Kidney (tissue), 22 donors: ENCODE measurements at places on chromosomes 7 and 10. TPM values are rescaled to one million over a fixed set of nuclear protein-coding genes. Genes with fewer than 3 reads are reported as not detected.
A peak's percentile ranks its signal among the peaks of the same experiment; 100 is the strongest.

- no peak overlapping the region for H3K27ac ChIP-seq
- H3K4me1 ChIP-seq: no peaks in the 10 kb centered on the region
- H3K27me3 ChIP-seq: no peaks in the 10 kb centered on the region
- no peaks in the 10 kb centered on the region for H3K36me3 ChIP-seq
- no peak for DNase-seq
- H3K4me3 ChIP-seq: no peak overlapping the region
Observed at GRCh38 chr7:41012041-41012440, 690.8 kb downstream of the INHBA start.

DNA sequence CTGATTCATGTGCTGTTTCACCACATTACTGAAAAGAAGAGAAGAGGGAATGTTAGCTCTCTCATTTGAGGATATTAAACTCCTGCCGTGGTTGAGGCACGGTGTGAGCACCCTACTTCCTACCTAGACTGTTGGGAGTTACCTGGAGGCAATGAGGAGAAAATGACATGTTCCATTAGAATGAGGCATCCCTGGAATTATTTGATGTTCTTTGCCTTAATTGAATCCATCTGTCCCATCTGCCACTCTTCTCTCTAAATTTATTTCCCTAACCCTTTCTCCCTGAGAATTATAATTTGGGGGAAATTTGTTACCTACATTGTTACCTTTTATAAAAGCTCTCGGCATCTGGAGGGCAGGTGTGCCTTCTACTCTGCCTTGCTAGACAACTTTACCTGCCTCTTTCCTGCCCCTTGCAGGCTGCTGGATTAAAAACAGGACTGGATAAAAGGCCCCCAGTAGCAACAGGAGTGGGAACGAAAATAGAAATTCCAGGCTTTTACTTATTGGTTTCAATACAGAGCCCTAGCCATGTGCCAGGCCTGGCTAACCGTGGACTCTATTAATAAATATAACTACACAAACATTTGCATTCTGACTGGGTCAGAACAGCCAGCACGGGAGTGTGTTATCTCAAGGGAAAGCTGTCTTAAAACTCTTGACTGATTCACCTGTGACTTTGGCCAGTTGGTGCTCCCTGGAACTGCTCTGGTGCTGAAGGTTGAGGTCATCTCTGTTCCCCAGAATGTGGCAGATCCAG, 4.4 kb upstream of the ATXN7L1 start:
- H3K4me3 ChIP-seq: no peak overlapping the region
- no peaks in the 10 kb centered on the region for H3K36me3 ChIP-seq
- DNase-seq: no peak
- H3K27ac ChIP-seq: no peak overlapping the region

MACC1 gene
- total RNA-seq: 72.6 TPM

MINDY4 gene
- 15.3 TPM for total RNA-seq

CNPY1 gene
- total RNA-seq: not detected

LHPP gene
- total RNA-seq: 16.6 TPM

GRCh38 chr7:137462847-137463246, 119.3 kb upstream of the PTN start:
- no peaks in the 10 kb centered on the region for H3K4me1 ChIP-seq
- no peaks in the 10 kb centered on the region for H3K27me3 ChIP-seq
- no peak for DNase-seq
- no peaks in the 10 kb centered on the region for H3K36me3 ChIP-seq
- no peak overlapping the region for H3K4me3 ChIP-seq

C7orf57 gene
- total RNA-seq: 0.63 TPM

- no peaks in the 10 kb centered on the region for H3K36me3 ChIP-seq
- no peak for DNase-seq
Observed at GRCh38 chr7:45196374-45196773, 38.8 kb downstream of the RAMP3 start.

AS3MT gene
- 2.0 TPM for total RNA-seq

PAX4 gene
- total RNA-seq: not detected

DNA sequence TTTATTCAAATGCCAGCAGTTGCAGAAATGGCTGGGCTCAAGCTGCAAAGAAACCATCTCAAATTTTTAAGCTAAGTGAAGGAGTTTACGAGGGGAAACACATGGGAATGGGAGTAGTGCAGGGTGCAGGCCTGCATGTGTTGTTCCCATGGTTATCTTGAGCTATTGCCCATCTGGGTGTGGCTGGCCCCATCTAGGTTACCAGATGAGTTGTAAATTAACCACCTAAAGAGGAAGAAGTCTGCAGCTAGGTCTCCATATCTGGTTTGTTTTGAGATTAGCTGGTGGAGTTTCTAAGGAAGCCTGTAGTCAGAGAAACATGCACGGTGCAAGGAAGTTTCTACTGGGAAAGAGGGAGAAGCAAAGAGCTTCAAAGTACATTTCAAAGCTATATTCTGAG, 23.3 kb upstream of the STEAP2 start:
- no peaks in the 10 kb centered on the region for H3K27me3 ChIP-seq
- no peaks in the 10 kb centered on the region for H3K36me3 ChIP-seq
- H3K4me1 ChIP-seq: no peaks in the 10 kb centered on the region
- H3K27ac ChIP-seq: no peak overlapping the region
- no peak overlapping the region for H3K4me3 ChIP-seq
- peak; percentile 5 for DNase-seq

DNA sequence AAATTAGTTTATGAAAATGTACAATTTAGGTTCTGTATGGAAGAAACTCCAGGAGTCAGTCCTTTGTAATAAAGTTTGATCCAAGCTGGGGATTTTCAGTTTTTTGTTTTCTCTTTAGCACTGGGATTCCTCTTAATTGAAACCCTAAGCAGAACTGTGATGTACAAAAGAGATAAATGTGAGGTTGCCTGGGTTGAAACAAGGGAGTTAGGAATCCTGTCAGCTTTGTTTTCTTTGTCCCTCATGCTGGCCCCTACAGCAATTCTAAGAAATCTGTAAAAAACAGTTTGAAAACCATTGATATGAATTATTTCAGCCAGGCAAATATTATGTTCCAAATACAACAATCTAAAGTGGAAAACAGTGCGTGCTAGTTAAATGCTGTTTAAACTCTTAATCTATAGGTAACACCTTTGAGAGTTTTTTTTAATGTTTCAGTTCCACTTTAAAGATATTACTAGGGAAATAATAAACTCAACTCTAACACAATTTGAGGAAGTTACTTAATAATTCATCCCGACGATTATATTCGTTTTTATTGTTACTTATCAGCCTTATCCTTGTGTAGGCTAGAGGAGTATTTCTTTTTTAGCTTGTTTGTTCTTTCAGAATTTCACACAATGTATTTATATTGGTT, 65.3 kb downstream of the SGCE start:
- DNase-seq: no peak
- no peak overlapping the region for H3K27ac ChIP-seq
- H3K27me3 ChIP-seq: no peaks in the 10 kb centered on the region
- H3K4me3 ChIP-seq: no peak overlapping the region
- peaks cover 3% of the 10 kb centered on the region for H3K36me3 ChIP-seq

DNA sequence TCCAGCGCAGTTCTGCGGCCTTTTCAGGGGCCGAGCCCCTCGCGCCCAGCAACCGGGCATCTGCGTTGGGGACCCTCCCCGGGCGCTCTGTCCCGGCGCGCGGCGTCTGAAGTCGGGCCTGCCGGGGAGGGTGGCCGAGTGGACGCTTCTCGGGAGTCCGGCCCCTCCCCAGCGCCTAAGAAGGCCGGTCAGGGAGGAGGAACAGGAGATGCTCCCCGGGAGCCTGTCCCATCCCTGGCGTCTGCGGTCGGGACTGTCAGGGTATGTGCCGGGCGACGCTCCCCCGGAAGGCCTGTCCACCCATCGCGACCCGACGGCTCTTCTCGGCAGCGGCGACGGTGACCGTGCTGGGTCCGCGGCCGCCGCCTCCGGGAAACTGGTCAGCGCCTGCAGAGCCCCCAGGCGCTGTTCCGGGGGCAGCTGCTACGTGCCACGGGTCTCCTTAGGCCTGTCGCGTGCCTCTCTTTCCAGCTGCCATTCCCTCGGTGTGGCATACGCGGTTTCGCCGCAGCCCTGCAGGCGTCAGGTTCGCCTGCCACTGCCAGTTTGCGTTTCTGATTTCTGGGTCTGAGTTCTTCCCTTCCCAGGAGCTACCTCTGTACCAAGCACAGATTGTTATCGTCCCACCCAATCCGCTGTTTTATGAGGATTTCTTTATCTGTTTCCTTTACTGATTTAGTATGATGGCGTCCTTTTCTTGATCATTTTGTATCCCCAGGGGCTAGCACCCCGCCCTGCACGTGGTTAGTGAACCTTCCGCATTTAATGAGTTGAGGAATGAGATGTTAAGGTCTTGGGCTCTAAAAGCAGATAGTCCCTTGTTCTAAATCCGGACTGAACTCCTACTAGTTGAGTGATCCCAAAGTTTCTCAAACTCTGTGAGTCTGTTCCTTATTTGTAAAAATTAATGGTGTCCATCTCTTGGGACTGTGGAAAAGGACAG, 782 bp downstream of the IFIT5 start:
- DNase-seq: peak; percentile 89
- peaks cover 9% of the 10 kb centered on the region for H3K4me1 ChIP-seq
- H3K36me3 ChIP-seq: no peaks in the 10 kb centered on the region
- H3K4me3 ChIP-seq: peak overlapping the region; percentile 89
- H3K27ac ChIP-seq: peak overlapping the region; percentile 96

DNA sequence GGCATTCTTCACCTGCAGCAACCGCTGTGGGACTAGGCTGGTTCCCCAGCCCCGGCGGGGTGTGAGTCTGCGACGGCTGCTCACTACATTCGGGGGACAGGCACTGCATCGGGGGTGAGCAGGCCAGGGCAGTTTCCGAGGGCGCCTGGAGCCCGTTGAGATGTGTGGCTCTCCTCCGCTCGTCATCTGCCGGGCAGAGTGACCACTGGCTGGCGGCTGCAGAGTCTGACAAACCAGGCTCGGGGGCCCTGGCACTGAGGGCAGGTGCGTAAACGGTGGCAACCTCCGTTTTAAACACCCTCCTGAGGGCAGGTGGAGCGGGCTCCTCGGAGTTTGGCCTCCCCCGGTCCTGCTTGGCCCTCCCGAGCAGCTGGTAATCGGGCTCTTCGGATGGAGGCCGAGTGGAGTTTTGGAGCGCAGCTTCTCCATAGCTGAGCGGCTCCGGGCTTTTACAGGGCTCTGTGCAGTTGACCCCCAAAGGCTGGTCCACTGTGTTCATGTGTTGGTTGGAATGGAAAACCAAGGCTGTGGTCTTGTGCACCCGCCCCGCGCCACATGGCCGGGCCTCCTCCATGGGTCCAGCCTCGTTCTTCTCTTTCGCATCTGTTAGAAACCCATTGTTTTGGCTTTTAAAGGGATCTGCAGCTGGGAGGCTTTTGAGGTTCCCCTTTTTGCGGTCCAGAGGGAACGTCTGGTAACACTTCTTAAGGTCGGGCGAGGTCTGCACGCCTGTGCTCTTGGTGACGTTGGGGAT, 20.9 kb downstream of the INSYN2A start:
- DNase-seq: no peak
- H3K4me3 ChIP-seq: no peak overlapping the region
- no peak overlapping the region for H3K27ac ChIP-seq

- DNase-seq: no peak
- H3K36me3 ChIP-seq: no peaks in the 10 kb centered on the region
- H3K27ac ChIP-seq: no peak overlapping the region
- H3K4me1 ChIP-seq: no peaks in the 10 kb centered on the region
- H3K27me3 ChIP-seq: no peaks in the 10 kb centered on the region
- no peak overlapping the region for H3K4me3 ChIP-seq
Observed at GRCh38 chr7:138458576-138459412, 1.3 kb upstream of the TRIM24 start.

- H3K4me1 ChIP-seq: peaks cover 40% of the 10 kb centered on the region
- peak overlapping the region; percentile 74 for H3K27ac ChIP-seq
- no peaks in the 10 kb centered on the region for H3K27me3 ChIP-seq
- no peak for DNase-seq
- no peak overlapping the region for H3K4me3 ChIP-seq
Observed at GRCh38 chr7:129866251-129866650, 86.5 kb downstream of the UBE2H start.

DNA sequence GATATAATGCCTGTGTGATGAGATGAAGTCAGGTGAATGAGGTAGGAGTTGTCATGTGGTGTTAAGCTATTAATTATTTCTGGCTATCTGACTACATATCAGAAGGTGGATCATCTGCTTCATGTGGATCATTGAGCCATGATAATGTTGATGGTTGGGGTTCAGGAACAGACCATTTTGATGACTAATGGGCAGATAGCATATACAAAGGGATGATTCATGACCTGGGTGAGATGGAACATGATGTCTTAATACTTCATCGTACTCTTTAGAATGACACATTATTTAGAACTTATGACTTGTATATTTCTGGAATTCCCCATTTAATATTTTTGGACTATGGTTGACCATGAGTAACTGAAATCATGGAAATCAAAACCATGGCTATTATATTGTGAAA, 155.1 kb downstream of the OR13A1 start:
- H3K27ac ChIP-seq: no peak overlapping the region
- H3K27me3 ChIP-seq: no peaks in the 10 kb centered on the region
- no peak overlapping the region for H3K4me3 ChIP-seq
- no peaks in the 10 kb centered on the region for H3K36me3 ChIP-seq
- no peaks in the 10 kb centered on the region for H3K4me1 ChIP-seq

HPS6 gene
- 20.0 TPM for total RNA-seq

CH25H gene
- total RNA-seq: 3.2 TPM

LIPK gene
- total RNA-seq: not detected

DNA sequence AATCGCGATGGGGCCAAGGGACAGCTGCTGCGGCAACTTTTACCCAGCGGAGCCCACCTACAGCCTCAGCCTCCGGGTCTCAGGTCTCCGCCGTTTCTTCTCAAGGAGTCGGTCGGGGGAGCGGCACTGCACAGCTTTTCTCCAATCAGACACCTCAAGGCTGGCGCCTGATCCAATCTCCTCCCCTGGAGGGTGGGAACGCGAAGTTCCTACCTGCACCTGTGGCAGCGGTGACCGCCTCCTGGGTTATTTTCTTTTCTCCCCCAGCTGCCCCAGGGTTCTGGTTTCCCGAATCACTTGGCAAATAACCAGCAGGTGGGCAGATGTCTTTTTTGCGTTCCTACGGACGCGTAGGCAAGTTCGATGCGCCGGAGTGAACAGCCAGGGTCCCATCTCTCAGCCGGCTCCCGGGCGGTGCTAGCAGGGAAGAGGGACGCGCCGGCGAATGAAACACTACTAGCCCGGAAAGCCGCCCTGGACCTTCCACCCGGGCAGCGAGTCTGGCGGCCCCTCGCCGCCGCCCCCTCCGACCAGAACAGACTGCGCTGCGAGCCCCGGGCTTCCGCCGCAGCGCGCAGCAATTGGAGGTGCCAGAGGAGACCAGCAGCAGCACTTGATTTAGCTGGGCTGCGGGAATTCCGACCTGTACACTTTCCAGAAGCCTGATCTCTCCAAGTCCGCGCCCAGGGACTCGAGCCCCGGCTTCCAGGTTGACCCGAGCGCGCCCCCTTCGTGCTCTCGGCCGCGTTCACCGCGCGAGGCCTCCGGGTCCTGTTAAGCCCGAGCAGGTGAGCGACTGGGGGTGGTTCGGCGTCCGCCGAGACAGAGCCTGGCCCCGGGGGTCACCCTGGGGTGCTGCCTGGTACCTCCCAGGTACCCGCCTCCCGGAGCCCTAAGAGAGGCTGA, at the start of gene PRR15:
PRR15 (plus strand) TSS at position 246 of the 906 bp plus-strand sequence. CDS start 2,495 bp downstream, outside the sequence.
- peak within 1 kb of the TSS; percentile 90 for H3K27ac ChIP-seq
- H3K4me3 ChIP-seq: peak within 1 kb of the TSS; percentile 95
- peak; percentile 79 for DNase-seq
- H3K36me3 ChIP-seq: no peaks in the 10 kb centered on the region
- no peaks in the 10 kb centered on the region for H3K4me1 ChIP-seq

- no peaks in the 10 kb centered on the region for H3K27me3 ChIP-seq
- no peaks in the 10 kb centered on the region for H3K36me3 ChIP-seq
- no peak overlapping the region for H3K27ac ChIP-seq
Observed at GRCh38 chr10:110648692-110649346, 4.7 kb downstream of the RBM20 start.

GRCh38 chr7:42869131-42870020, 42.5 kb downstream of the C7orf25 start:
- DNase-seq: no peak
- H3K27ac ChIP-seq: no peak overlapping the region
- no peaks in the 10 kb centered on the region for H3K4me1 ChIP-seq
- H3K4me3 ChIP-seq: no peak overlapping the region
- no peaks in the 10 kb centered on the region for H3K36me3 ChIP-seq
